ENCODE measurements at places on chromosomes 3 and 15. TPM values are rescaled to one million over a fixed set of nuclear protein-coding genes. Genes with fewer than 3 reads are reported as not detected.
A peak's percentile ranks its signal among the peaks of the same experiment; 100 is the strongest.

- no peaks in the 10 kb centered on the region for H3K36me3 ChIP-seq
- peaks cover 11% of the 10 kb centered on the region for H3K4me1 ChIP-seq
- H3K4me3 ChIP-seq, result no peak overlapping the region
- peak; percentile 77 for DNase-seq
- no peaks in the 10 kb centered on the region for H3K27me3 ChIP-seq
These were observed 76.7 kb downstream of the BOC start for GRCh38 chr3:113287803-113288648.

DNA sequence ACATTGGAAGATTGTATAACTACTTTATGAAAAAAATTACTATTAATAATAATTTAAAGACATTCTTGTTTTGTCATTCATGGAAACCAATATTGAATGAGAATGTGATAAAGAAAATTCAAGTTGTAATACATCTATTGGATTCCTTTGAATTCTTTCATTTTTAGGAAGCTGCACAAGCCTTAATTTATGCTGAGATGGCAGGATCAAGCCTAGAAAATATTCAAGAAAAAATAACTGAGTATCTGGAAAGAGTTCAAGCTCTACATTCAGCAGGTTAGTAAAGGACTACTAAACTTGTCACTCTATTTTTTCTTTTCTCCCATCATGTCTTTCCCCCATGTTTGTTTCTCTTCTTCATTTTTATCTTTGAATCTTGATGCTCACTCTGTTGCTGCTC is 5.9 kb downstream of the CAPN7 start:
- H3K27me3 ChIP-seq, result no peaks in the 10 kb centered on the region
- no peak overlapping the region for H3K27ac ChIP-seq
- no peaks in the 10 kb centered on the region for H3K36me3 ChIP-seq
- DNase-seq, result no peak
- H3K4me1 ChIP-seq, result peaks cover 8% of the 10 kb centered on the region

- peak overlapping the region; percentile 42 for H3K27ac ChIP-seq
- no peak overlapping the region for H3K4me3 ChIP-seq
These were observed 14.9 kb downstream of the SMAD3 start for GRCh38 chr15:67080118-67080899.

GRCh38 chr3:69906351-69906966 is 93.1 kb upstream of the SAMMSON start:
- no peak overlapping the region for H3K27ac ChIP-seq
- no peaks in the 10 kb centered on the region for H3K27me3 ChIP-seq
- H3K36me3 ChIP-seq, result no peaks in the 10 kb centered on the region
- no peaks in the 10 kb centered on the region for H3K4me1 ChIP-seq
- no peak for DNase-seq

DNA sequence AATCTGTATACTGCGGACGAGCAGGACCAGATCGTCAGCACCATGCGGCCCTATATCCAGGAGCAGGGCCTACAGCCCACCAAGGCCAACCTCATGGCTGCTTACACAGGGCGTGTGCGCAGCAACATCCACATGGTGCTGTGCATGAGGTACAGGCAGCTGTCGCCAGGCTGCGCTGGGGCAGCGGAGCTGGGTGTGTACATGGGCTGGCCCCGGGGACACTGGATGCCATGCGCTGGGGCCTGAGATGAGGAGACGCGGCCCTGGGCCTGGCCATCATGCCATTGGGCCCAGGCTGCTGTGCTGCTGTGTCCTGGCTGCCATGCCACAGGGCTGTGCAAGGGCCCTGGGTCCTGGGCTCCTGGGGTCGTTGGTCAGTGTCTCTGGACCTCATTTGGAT is 61.5 kb downstream of the SEMA3G start:
- H3K27ac ChIP-seq, result no peak overlapping the region
- no peak overlapping the region for H3K4me3 ChIP-seq
- no peak for DNase-seq

DNA sequence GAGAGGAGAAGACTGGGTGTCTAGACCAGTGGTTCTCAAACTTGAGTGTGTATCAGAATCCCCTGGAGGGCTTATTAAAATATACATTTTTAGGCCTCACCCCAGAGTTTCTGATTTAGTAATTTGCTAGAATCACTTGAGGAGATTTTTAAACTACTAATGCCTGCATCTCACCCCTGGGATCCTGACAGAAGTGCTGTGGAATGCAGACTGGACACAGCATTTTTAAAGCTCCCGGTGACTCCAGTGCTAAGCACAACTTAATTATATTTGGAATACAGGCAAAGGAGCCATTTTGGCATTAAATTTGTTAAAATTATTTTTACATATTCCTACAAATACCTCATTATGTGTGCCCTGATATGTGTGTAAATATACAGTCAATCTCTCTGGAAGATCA is 26.7 kb upstream of the COL6A6 start:
- H3K36me3 ChIP-seq, result no peaks in the 10 kb centered on the region
- no peak overlapping the region for H3K4me3 ChIP-seq
- H3K27ac ChIP-seq, result no peak overlapping the region
- no peaks in the 10 kb centered on the region for H3K27me3 ChIP-seq
- peaks cover 4% of the 10 kb centered on the region for H3K4me1 ChIP-seq

- peaks cover 11% of the 10 kb centered on the region for H3K4me1 ChIP-seq
- H3K27me3 ChIP-seq, result no peaks in the 10 kb centered on the region
- no peaks in the 10 kb centered on the region for H3K36me3 ChIP-seq
- H3K4me3 ChIP-seq, result no peak overlapping the region
- no peak overlapping the region for H3K27ac ChIP-seq
- DNase-seq, result no peak
These were observed 79.5 kb upstream of the CHMP2B start for GRCh38 chr3:87147562-87147961.

CD47 gene
- total RNA-seq, result 101 TPM

RETNLB gene
- not detected for total RNA-seq
